Dorsolateral prefrontal cortex (tissue), 122 donors: ENCODE measurements at places on chromosomes 5 and 9. TPM values are rescaled to one million over a fixed set of nuclear protein-coding genes. Genes with fewer than 3 reads are reported as not detected.

GRCh38 chr5:51495672-51496071, 112.4 kb downstream of the ISL1 start:
- DNase-seq: no peak

Gene IFNA13
- total RNA-seq: 0.63 TPM

- no peak for DNase-seq
These were observed 27.7 kb upstream of the GGTA1 start for GRCh38 chr9:121527371-121527770.

- DNase-seq: no peak
These were observed 29.2 kb upstream of the TENT4A start for GRCh38 chr5:6684075-6684474.

GRCh38 chr9:117783828-117784227, 79.6 kb downstream of the TLR4 start:
- DNase-seq: no peak

- no peak for DNase-seq
These were observed 72.6 kb downstream of the RGS3 start for GRCh38 chr9:113536166-113536482.

Gene PCDHB5
- 8.4 TPM for total RNA-seq

GRCh38 chr9:133490201-133490681, 11.3 kb upstream of the SLC2A6 start:
- DNase-seq: no peak

DNA sequence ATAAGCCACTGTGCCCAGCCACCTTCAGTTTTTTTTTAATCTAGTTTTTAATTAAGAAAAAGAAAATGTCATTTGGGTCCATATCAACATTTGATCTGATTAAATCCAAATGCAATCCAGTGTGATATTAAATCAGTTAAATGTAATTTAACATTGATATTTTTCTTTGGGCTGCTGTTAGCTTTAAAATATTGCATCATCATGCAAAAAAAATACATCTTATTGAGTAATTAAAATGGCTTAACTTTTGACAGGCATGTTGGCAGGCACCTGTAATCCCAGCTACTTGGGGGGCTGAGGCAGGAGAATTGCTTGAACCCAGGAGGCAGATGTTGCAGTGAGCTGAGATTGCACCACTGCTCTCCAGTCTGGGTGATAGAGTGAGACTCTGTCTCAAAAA, 22.7 kb upstream of the LRRC70 start:
- no peak for DNase-seq

DNA sequence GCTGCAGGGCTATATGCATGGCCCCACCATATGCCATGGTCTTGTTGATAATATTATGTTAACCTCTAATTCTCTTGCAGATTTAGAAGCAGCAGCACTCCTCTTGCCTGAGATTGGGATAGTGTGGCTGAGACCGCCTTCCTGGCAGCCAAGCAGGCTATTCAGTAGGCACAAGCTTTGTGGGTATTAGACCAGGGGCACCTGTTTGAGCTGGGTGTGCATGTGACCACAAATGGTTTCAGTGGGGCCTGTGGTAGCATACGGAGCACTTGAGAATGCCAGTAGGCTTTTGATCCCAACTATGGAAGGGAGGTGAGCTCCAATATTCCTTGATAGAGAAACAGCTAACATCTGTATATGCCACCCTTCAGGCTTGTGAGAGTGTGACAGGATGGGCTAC, 625.1 kb upstream of the NUDT12 start:
- DNase-seq: no peak

Gene CDH10
- total RNA-seq: 52.7 TPM

Gene ZDHHC11
- 42.7 TPM for total RNA-seq

DNA sequence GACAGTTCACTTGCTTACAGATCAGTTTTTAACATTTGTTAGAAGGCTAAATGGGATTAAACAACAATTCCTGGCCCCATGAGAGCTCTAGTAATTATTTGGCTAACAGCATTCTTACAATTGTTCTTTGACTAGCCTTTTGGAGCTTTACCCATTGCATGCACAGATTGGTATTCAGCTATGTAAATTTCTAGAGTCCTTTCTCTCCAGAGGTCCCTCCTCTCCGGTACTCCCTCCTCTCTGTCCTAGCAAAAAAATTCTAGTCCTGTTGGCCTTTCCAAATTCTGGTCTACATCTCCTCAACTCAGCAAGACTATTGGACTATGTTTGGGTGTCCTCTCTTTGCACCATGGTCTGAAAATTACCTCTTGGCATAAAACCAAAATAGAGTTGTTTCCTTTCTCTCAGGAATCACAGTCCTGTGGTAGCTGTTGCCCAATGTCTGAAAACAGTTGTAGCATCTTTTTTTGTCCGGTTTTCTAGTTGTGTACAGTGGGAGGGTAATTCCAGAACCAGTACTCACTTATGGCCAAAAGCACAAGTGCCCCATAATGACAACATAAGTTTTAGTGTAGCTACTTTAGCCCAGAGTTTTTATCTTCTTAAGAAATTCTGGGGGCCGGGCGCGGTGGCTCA, 18.1 kb downstream of the SAR1B start:
- DNase-seq: no peak

DNA sequence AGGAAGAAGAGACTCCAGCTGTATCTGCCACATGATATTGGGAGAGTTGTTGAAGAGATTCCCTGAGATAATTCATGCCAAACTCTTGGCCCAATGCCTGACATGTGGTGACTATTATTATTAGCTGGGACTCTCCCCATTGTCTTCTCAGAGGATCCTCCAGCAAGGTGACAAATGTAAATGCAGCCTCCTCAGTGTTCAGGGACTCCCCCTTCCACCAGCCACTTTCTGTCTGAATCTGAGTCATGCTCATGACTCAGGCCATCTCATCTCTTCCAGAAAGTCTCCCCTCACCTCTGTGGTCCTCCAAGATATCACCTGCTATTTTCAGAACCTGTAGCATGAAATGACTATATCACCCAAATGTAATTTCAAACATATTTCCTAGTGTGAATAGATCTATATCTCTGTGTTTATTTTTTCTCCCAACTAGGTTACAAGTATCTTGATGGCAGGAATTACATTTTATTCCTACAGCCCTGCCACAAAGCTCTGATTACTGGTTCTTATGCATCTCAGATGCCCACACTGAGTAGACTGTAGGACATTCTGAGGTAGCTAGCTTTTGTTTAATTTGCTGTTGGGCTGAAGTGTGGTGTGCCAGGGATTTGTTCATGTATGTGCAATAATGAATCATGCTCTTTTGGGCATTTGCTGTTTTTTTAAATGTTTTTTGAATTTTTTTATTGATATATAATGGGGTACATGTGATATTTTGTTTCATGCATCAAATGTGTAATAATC, 126.6 kb upstream of the IL12B start:
- DNase-seq: no peak

GRCh38 chr5:176899946-176900779, 1.0 kb upstream of the HK3 start:
- no peak for DNase-seq

DNA sequence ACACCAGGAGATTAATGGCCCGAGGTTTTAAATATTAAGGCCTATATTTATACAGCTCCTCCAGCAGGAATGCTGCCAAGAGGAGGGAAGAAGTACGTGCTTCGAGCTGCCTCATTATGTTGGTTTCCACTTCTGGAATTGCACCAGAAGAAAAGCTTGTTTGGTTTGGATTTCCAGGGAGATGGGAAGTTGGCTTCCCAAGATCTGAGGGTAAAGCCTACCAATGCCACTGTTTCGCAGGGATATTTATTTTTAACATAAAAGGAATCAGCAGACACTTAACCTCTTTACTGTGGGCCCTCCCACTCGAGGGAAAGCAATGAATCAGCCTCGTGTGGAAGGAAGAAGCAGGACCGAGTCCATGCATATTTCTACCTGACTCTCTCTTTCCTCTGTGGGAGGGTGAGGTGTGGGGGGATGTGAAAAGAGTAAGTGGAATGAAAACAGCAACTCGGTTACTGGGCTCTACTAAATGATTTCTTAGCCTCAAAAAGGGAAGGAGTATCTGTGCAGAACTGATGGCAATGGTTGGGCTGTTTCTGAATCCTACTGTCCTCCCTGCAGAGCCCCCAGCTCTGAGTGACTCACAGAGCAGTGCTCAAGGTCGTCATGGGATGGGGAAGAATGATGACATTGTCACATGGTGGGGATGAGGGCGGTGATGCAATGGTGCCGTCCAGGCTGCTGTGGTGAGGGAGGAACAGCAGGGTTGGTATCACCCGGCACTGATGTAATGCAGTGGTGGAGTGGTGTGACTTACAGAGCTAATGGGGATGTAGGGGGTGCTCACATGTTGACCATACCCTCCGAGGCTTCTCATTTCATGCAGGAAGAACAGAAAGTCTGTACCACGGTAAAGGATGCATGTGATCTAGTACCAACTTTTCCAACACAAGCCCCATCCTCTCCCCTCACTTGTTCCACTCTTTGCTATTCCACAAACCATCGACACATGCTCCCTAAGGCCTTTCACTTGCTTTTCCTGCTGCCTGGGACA, 215.0 kb upstream of the PANK3 start:
- peak; percentile 53 for DNase-seq

DNA sequence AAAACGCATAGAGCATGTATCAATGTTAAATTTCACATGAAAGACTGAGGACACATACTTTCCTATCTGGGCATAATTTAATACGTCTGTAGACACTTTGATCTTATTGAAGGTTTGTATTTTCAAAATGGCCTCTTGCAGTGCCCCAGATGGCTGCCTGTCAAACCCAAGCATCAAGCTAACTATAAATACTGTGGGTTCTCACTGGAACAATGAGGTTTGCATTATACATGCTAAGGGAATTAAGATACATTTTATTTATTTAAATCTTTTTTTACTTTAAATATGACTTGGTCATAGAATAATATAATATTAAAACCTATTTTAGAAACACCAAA, 702.9 kb upstream of the GRAMD2B start:
- no peak for DNase-seq

Gene C5orf52
- total RNA-seq: not detected

Gene ANXA2R
- 1.9 TPM for total RNA-seq

DNA sequence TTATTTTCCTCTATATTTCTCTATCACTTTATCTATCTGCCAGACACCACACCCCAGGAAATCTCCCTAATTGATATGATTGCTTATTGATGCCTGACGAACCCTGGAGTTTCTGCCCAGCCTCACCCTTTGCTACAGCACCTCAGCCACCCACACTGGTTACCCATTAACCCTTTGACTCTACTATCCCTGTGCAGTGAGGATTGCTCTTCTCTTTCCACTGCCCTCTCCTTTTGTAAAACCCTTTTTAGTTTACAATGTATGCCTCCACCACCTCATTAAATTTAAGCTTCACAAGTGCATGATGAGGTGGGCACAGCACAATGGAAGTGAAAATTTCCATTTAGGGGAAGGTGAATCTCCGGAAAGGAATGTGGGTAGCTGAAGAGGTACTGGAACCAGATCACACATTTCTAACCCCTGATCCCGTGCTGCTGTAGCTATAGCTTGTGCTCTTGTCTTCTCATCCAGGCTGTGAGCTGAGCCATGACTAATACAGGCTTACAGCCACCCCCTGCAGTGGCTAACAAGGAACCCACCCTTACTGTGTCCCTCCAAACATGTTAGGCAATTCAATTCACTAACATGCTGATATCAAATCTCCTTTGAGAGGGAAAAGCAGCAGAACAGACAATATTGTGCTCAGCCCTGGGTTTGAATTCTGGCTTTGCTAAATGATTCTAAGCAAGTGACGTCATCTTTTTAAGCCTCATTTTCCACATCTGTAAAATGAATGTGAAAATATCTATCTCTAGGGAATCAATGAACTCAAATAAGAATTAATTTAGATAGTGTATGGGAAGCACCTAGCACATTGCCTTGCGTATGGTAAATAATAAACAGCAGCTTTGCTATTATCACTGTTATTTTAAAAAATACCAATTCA, 186.9 kb upstream of the TRIM32 start:
- no peak for DNase-seq

Gene RNF44
- 82.9 TPM for total RNA-seq

DNA sequence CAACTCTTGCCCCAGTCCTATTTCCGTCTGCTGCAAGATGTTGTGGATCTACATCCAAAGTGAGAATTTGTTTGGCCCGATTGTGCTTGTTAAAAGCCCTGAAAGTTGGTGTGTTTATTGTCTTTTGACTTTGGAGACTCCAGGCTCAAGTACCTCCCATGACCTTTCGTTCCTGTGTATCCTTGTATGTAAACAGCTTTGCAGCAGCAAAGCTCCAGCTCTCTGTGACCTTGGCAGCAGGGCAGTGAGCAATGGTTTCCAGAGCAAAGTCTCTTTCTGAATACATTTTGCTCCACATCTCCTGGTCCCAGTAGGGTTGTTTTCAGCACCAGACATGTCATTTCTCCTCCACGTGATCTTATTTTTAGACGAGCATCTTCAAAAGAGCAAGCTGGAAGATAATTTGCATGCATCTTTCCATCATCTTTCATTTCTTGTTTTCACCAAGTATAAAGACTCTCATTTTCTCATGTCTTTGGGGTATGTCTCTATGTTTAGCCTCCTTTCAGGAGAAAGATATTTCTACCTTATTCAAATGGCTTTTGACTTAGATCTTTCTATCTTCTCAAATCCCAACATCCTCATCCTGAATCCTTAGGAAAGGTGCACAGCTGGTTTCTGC, 68.1 kb upstream of the ERCC6L2 start:
- DNase-seq: no peak

DNA sequence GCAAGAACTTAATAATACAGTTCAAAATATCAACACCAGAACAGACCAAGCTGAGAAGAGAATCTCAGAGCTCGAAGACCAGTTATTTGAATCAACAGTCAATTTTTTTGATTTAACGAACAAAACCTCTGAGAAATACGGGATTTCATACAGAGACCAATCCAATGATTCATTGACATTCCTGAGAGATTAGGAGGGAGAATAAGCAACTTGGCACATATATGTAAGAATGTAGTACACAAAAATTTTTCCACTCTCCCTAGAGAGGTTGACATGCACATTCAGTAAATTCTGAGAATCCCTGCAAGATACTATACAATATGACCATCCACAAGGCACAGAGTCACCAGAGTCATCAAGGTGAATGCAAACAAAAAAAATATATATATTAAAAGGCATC, 1577.3 kb upstream of the C9orf72 start:
- DNase-seq: no peak

Gene FOXD4L5
- total RNA-seq: 2.0 TPM

Gene ADAMTS2
- 15.2 TPM for total RNA-seq

- DNase-seq: no peak
These were observed 64.0 kb downstream of the RGS7BP start for GRCh38 chr5:64569858-64570257.

GRCh38 chr5:139808481-139809330, 13.1 kb downstream of the PSD2 start:
- no peak for DNase-seq

DNA sequence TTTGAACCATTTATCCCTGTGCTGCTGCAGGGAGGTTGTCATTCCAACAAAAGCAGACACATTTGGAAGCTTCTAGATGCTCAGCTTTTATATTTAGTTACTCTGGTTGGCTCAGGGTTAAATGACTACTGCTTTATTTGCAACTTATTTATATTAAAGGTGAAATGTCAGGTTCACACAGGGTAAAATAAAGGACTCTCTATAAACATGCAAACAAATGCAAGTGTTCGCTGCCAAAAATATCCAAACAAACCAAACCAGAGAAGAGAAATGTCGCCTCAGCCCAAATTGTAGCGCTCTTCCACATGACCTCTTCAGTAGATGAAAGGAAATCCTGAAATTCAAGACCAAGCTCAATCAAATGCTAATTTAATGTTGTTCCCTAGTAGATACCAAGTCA, 57.0 kb upstream of the LIFR start:
- no peak for DNase-seq

Gene PCDHGB5
- 10.8 TPM for total RNA-seq
